ENCODE measurements at places on chromosomes 7 and 10.

- no peak for DNase-seq
Observed at GRCh38 chr10:126948355-126949160, 43.3 kb downstream of the DOCK1 start.

- DNase-seq = no peak
Observed at GRCh38 chr7:40888499-40888898, 753.7 kb downstream of the SUGCT start.

DNA sequence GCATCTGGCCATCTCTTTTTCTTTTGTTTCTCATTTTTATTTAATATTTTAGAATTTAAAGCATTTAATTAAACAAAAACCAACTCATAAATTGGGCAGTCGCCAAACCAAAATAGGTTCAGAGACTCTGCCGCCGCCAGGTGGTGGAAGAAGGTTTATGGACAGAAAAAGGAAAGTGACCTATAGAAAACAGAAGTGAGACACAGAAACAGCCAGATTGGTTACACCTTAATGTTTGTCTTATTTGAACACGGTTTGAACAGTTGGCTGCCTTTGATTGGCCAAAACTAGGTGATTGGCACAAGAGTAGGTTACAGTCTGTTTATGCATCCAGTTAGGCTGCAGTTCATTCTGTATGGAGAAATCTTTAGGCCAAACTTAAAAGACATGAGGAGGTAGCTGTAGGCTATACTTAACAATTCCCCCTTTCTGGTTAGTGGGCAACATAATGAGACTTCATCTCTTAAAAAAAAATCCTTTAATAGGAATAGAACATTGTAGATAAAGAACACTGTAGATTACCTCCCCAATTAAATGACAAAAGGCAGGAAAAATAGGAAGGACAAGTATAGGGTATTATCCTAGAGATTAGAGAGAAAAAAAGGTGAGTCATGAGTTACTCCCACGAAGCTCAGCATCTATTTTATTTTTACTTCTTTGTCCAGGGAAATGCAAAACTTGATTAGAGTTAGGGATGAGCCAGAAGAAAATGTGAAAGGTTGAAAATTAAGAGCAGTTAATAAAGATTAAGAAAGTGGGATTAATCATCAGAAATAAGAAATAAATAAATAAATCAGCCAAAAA is 23.9 kb upstream of the CYCS start:
- no peak for DNase-seq

- DNase-seq = no peak
Observed at GRCh38 chr7:21142081-21142480, 285.8 kb upstream of the SP4 start.
